Left colon (tissue), 2 donors: ENCODE measurements at places on chromosomes 7 and 10. TPM values are rescaled to one million over a fixed set of nuclear protein-coding genes. Genes with fewer than 3 reads are reported as not detected.

DNA sequence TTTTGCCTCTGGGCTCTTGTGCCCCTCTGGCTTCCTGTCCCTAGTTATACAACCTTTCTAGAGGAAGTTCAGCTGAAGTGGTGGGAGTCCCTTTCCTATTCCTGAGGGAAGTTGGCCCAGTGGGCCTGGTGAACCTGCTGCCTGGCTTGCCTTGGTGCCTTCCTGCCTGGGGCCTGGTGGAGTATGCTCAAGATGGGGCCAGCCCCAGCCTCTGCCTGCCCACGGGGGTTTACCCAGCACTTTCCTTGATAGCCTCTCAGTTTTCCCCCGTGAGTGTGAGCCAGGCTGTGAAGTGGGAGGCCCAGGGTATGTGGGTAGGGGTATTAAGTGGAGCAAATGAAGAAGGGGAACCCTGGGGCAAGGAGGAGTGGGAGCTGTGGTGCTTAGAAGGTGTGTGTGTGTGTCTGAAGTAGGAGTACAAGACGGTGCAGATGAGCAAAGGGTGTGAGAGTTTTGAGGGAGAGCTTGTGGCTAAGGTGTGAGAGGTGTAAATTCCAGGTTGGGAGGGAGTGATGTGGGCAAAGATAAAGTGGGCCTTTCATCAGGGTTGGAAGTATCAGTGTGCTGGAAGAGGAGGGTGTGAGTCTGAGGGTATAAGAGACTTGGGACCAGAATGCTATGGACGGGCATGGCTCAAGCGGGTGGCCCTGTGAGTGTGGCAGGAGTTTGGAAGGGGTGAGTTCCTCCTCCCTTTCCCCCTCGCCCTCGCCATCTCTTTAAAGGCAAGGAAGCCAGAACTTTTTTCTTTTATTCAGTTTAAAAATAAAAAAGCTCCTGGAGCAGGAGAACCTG lies 10.9 kb upstream of the PAX2 start:
- DNase-seq = no peak

DNA sequence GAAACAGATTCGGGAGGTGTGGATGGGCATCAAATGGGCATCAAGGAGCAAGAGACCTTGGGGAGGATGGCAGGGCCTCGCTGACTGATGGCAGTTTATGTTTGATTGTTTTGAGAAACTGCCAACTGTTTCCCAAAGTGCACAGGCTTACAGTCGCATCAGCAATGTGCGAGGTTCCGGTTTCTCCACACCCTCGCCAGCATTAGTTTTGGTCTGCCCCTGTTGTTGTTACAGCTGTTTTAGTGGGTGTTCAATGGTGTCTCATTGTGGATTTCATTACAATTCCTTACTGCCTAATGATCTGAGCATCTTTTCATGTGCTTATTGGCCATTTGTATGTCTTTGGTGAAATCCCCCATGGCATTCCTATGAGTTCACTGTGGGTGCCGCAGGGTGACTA lies 24.4 kb downstream of the AKR1E2 start:
- DNase-seq = no peak

DNA sequence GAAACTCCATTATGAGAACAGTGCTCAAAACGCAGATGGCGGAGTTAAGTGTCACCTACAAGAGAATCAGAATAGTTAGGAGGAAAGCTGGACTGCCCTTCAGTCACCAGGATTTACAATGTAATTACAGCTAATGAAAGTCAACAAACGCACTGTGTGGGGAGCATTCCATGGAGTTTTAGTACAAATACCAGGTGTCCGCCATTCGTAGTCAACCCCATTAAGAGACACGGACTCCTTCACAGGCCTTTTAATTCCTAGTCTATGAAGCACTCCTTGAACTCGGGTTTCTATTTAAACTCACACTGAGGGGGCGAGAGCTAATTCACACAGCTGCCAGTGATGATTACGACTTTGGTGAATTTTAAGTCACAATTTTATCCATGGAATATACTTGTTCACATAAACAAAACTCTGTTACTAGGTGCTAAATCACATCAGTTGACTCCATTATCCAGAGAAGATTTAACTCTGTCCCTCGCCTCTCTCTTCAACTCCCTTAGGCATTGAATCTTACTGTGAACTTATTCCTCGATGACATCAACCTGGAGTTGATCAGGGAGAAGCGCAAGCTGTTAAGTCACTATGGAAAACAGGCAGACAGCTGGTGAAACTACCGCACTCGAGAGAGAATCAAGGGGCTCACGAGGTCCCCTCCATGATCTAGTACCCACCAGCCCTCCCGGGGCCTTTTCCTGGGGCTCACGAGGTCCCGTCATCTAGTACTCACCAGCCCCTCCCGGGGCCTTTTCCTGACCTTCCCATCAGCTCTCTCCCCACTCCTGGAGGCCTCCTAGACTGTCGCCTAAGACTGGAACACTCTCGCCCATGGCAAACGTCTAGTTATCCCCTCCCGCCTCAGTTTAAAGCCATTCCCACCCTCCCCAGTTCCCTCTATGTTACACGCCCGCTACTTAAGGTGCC lies 1.5 kb downstream of the ZFAND2A start:
- no peak for DNase-seq

GRCh38 chr7:7125963-7126362 lies 56.4 kb upstream of the C1GALT1 start:
- no peak for DNase-seq

DNA sequence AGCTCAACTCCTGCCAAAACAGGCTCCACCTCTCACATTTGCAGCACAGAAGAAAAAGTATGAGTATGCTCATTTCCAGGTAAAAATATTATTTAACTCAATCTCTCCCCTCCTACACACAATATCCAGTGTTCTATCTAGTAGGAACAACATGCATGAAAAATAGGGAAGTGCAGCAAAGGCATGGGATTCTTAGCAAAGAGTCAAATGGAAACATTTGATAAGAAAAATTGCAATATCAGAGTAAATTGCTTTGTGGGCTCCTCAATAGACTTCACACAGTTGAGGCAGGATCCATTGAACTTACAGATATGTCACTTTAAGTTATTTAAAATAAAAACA lies 150.9 kb downstream of the ANK3 start:
- DNase-seq = no peak

DNA sequence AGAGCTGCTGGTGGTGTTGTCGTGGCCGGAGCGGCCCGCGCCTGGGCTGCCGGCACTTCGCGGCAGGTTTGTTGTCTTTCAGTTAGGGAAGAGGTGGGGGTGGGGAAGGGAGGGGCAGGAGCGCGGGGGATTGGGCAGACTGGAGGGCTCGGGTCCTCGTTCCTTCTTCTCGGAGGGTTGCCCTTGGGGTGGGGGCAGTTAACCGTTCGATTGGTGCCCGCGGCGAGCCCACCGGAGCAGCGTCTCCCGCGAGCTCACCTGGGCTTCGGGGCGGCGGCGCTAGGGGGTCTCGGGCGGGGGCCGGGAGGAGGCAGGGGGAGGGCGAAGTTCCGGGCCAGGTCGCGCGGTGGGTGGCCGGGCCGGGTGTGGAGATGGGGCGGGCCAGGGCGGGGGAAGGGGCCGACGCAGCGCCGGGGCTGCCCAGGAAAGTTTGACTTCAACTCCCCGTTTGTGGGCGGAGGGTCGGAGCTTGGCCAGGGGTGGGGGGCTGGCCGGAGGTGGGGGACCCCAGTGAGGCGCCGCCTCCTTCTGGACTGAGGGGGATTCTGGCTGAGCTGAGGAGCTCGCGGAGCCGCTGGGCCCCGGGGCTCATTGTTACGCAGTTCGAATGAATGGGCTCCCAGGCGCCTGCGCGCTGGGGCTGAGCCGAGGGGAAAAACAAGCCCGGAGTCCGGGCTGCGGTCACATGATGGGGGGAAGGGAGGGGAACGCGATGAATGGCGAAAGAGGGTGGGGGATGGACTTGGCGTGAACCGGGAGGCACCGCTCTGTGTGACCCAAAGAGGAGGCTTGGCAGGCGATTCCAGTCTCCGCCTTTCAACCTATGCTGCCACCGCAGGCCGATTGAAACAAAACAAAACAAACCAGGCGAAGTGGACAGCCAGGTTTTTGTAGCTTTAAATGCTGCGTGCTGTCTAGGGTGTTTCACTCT lies 582 bp downstream of the HBP1 start:
- peak; percentile 98 for DNase-seq

DNA sequence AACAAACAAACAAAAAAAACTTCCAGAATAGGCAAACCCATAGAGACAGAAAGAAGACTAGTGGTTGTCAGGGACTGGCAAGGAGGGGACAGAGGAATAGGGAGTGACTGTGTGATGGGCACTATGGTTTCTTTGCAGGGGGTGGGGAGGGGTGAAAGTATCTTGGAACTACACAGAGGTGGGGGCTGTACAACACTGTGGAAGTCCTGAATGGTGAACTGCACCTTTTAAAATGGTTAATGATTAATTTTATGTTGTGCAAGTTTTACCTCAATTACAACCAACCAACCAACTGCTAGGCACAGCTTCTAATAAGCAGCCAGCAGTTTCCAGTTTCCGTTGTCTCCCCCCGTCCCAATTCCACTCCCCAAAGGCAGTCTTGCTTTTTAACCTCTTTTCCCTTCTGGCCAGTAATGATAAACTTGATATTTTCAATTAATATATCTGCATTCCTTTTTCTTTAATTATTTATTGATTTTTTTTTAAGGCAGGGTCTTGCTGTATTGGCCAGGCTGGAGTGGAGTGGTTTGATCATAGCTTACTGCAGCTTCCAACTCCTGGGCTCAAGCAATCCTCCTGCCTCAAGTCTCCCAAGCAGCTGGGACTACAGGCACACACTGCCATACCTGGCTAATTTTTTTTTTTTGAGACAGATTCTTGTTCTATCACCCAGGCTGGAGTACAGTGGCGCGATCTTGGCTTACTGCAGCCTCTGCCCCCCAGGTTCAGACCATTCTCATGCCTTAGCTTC lies 46.8 kb downstream of the HIP1 start:
- no peak for DNase-seq

GRCh38 chr7:111272092-111272491 lies 181.2 kb downstream of the LRRN3 start:
- no peak for DNase-seq

DNA sequence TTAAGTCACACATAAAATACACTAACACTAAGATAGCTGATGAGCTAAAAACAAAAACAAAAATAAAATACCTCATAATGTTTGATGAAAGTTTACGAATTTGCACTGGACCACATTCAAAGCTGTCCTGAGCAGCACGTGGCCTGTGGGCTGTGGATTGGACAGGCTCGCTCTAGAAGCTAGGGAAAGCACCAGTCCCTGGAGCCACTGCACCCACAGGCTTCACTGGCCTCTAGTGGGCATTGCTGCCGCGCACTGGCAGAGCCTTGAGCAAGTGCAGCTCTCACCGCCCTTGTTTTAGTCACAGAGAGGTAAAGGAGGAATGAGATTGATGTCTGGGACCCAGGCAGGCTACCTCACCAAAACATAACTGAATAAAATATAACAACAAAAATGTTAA lies 67.6 kb downstream of the PAX2 start:
- no peak for DNase-seq

DNA sequence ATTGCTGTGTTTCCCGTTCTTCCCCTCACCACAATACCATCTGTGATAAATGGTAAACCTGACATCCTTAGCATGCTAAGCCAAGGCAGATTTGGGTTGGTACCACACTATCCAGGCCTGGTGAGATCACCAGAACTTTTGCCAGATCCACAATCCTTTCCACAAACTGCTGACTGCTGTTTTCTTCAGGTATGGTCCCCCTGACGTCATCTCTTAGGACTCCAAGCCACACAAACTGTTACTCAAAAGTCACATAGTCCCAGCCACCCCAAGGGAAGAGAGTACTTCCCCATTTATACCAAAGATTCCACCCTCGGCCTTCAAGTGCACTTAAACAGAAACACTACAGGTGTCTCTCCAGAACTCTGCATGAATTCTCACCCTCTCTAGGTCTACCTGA lies 34.8 kb downstream of the SLC25A13 start:
- DNase-seq = no peak

DNA sequence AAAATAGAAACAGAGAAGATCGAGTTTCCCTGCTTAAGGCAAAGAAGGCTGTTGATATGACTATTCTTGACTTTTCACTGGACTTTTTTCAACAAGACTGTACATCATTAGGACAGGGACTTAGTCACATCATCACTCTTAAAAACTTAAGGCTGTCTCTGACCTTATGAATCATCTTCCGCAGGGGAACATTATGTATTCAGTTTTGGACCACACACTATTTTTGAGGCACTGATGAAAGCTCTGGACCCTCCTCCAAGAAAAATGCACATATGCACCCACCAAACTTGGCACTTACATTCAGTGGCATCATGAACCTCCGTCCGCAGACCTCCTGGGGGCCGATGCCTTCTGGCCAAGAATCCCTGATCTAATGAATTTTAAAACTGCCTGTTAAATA lies 96.4 kb downstream of the CALD1 start:
- no peak for DNase-seq

GRCh38 chr10:84706431-84706830 lies 378.0 kb downstream of the CCSER2 start:
- no peak for DNase-seq

The GRID1 gene
- total RNA-seq = 0.31 TPM

The DRGX gene
- 0.11 TPM for total RNA-seq

The DYNC1I1 gene
- total RNA-seq = 0.43 TPM

The NPSR1 gene
- total RNA-seq = not detected

The GCK gene
- total RNA-seq = 0.22 TPM

The PON3 gene
- total RNA-seq = 5.6 TPM

The DNMBP gene
- total RNA-seq = 43.6 TPM
